ENCODE measurements at places on chromosomes 2 and 18.

DNA sequence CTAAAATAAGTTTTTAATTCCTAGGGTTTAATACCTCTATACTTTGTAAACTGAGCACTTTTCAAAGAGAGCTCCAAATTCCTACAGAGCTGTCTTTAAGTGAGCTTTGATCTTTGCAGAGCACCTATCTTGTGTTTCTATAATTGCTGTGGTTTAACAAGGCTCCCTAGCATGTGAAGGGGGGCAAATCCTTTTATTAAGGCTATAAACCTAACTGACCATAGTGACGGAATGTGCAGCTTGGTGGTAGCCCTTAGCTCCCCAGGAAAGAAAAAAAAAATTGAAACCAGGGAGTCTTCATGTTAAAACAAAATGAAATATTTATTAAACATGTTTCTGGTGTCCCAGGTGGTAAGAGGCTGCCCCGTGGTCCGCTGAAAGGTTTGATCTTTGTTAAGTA is 78.6 kb upstream of the ETAA1 start:
- no peak for DNase-seq

DNA sequence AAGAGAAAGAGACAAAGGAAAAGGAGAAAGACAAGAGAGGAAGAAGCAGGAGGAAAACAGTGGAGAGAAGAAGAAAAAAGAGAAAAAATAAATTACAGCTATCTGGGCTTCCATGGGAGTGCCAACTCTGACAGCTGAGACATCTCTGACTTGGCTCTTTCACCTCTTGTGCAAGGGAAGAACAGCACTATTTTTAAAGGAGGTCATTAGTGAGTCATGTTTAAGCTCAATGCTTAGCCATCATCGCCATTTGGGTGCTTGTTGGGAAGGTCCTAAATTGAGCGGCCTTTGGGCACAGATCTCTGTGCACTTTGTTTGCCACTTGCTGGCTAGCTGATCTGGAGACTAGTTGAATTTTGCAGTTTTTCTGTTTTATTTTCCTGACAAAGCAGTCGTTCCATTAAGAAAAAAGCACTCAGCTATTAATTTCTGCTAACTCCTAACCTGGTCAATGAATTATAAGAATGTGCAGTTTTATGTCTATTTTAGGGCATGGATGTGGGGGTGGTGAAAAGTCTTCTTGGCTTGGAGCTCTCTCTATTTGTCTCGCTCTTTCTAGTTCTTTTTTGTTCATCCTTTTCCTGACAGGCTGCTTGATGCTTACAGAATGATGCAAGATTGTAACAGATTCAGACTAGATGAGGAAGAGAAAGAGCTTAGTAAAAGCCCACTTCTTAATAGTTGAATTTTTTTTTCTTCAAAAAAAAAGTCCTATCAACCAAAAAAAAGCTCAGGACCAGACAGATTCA is 231.5 kb downstream of the SLC8A1 start:
- no peak for DNase-seq

GRCh38 chr2:36889795-36890194 is 76.5 kb downstream of the STRN start:
- DNase-seq = no peak

GRCh38 chr2:177474998-177475397 is 82.4 kb downstream of the AGPS start:
- no peak for DNase-seq

GRCh38 chr2:232377841-232378734 is 463 bp upstream of the ALPP start:
- DNase-seq = no peak

DNA sequence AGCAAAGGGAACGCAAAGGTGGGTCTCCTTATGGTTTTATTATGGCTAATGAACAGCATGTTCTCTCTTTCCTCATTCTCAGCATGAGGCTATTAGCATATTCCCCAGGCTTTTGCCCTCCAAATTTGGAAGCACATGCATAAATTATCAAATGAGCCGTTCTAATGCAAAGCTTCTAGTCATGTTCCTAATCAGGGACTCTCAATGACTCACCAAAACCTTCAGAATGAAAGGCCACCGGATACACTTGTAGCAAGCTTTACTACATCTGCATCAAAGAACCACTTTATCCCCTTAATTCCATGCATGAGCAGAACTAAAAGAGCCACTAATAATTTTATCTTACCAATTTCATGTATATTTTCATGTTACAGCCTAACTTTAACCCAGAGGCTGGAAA is 310.5 kb downstream of the LRATD1 start:
- DNase-seq = no peak

DNA sequence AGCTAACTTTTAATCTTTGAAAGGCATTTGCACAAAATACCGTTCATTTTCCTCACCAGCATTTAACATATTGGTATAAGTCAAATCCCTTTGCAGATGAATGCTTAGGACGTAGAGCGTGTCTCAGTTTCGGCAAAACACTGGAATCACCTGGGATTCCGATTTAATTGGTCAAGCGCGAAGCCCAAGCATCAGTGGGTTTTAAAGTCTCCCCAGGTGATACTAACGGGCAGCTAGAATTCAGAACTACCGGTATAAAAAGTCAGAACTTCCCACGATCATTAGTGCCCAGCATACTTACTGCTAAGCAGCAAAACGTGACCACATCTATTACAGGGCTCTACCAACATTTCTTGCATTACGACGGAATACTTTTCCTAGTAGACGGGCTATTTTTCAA is 24.6 kb downstream of the ALPK2 start:
- DNase-seq = no peak

DNA sequence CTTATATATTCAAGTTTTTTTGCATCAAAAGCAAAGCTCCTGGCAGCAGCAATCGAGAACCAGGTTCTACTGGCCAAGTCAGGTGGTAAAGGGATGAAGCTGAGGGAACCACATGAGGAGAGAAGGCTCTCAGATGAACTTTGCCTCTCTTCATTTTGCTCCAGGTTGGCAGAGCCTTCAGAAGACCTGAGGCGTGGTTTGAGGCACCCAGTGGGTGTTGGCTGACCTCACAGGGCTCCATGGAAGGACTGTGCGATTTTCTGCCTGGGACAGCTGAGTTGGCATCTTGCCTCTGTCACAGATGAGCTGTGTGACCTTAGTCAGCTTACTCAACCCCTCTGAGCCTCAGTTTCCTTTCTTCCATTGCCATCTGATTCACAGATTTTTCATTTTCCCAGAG is 89.0 kb downstream of the INSIG2 start:
- no peak for DNase-seq

DNA sequence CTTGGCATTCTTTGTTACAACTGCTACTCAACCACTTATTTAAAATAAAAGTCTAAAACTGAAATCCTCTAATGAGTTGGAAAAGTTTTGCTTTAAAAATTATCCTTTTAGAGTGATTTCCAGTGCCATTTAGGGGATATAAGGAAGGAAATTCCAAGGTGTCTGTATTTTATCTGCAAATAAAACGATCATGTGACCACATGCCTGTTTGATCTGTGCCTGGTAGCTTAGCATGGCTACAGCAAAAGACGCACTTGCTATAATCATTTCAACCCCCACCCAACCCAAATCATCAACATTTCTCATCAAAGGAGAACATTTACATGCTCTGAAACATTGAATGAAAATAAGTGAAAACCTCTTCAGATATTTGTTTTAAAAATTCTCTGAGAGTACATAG is 615.1 kb downstream of the IRS1 start:
- no peak for DNase-seq

DNA sequence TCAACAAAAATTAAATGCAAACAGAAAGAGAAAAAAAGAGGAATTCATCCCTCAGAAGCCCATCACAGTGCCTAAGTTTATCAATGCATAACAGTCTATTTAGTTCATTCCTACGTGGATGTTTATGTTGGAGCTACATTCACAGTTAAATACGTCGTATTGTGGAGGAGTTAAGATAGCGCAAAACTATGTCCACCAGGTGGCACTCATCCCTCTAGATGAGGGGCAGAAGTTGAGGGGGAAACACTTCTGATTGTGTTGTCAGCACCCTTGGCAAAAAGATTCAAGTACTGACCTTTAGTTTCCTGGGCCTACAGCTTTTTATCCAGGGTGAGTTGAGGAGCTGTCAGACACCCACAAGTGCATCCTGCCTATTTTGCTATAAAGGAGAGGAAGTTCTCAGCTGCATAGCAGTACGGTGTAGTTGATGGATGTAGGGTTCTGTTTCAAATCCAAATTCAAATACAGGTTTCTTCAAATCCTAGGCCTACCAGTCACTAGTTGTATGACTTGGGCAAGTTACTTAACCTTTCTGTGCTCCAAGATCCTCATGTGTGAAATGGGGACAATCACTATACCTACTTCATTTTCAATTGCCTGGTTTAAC is 26.8 kb upstream of the MYO1B start:
- peak; percentile 27 for DNase-seq

DNA sequence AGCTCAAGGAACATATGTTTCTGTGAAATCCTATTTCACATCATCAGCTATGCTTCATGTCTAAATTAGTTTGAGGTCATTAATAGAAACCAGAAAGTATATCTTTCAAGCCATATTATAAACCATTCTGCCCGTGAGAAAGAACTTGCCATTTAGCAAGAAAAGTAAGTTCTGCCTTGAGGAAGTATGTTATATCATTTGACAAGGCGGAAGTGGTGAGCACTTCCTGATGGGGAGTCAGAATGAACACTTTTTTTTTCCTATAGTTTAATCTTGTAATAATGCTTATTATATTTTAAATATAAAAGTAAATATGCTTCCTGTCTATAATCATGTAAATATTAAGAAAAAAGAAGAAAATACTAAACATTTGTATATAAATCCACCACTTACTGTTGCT is 39.3 kb upstream of the NRXN1 start:
- DNase-seq = no peak

DNA sequence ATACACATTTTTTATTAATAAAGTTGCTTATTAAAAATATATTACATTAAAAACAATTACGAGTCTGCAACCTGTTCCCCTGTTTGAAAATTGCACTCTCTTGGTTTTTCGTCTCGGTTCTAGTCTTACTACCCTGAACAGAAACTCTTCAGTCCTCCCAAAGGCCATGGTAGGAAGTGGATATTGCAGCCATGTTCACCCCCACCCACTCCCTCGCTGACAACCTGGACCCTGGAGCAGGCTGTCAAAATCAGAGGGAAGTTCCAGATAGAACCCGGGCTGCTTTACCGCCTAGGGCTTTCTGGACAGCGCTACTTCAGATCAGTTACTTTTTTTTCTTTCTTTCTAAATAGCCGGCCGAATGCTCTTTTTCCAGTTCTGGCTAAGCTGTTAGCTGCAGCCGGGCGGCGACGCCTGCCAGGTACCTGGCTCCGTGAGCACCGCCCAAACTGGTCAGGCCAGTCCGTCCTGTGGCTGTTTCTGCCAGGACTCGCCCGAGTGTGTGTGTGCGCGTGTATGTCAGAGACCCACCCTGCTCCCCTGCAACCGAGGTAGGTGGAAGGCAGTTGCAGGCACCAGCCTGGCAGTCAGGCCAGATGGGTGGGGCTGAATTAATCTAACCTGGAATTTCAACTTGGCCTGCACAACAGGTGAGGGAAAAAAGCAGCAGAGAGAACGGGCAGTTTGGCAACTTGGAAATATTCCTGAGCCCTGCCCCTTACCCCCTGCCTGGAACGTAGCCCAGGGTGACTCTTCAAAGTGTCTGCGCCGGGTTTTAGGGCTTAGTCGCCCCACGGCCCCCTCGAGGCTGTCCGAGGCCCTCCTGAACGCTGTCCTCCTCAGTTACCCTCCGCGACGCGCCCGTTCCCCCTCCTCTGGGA is 1.1 kb upstream of the TET3 start:
- DNase-seq = peak; percentile 99

- DNase-seq = no peak
Measured at GRCh38 chr2:37230581-37230980, 815 bp downstream of the CEBPZ start.

DNA sequence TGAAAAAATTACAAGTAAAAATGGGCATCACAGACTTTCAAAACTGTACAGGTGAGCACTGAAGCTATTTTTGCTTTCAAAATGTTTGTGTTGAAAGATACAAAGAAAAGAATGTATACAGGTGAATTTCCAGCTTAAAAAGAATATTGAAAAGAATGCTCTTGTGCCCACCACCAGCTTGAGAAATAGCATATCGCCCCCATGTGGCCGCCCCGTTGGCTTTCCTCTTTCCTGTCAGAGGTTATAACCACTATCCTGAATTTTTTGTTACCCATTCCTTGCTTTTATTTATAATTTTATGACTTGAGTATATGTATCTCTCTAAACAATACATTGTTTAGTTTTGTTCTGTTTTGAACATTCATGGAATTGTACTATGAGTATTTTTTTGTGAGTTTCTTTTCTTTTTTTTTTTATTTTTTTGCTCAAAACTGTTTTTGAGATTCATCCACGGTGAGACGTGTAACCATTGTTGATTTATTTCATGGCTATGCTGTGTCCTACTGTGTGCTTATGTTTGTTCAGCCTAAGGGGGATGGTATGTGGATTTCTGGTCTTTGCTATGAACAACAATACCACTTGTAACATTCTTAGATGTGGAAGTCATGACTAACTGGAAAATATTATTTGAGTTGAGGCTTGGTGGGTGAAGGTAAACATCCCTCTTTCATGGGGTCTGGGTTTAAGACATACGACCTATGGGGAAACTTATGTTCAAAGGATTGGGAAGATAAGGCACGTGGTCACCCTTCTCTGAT is 11.6 kb downstream of the TRPM8 start:
- peak; percentile 45 for DNase-seq

DNA sequence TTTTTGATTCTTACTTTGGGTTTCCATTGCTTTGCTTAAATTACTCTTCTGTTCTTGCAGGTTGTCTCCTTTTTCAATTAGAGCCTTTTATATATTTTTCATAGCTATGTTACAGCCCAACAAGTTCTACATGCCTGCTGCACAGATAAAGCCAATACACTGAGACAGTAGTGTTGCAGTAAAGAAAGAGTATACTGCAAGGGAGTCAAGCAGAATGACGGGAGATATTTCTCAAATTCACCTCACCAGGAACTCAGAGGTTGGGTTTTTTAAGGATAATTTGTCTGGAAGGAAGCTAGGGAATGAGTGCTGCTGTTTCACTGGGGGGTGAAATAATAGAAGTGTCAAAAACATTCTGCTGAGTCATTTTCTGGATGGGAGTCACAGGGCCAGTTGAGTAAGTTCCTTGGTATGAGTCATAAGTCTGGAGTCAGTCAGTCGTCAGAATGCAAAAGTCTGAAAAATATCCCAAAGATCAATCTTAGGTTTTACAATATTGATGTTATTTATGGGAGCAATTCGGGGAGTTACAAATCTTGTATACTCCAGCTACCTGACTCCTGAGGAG is 193.0 kb upstream of the RGPD4 start:
- DNase-seq = no peak

- DNase-seq = no peak
Measured at GRCh38 chr2:234091883-234092282, 41.4 kb downstream of the SPP2 start.

GRCh38 chr2:102206666-102207341 is 20.0 kb downstream of the IL1RL2 start:
- DNase-seq = peak; percentile 75

- no peak for DNase-seq
Measured at GRCh38 chr18:36724169-36724568, 104.6 kb downstream of the TPGS2 start.

All from thyroid gland (tissue), 4 donors.